NCI-H748 treated with DMSO at 0.1 percent for 48 hours (cell line): ENCODE measurements at places on chromosomes 7 and 10.
A peak's percentile ranks its signal among the peaks of the same experiment; 100 is the strongest.

DNA sequence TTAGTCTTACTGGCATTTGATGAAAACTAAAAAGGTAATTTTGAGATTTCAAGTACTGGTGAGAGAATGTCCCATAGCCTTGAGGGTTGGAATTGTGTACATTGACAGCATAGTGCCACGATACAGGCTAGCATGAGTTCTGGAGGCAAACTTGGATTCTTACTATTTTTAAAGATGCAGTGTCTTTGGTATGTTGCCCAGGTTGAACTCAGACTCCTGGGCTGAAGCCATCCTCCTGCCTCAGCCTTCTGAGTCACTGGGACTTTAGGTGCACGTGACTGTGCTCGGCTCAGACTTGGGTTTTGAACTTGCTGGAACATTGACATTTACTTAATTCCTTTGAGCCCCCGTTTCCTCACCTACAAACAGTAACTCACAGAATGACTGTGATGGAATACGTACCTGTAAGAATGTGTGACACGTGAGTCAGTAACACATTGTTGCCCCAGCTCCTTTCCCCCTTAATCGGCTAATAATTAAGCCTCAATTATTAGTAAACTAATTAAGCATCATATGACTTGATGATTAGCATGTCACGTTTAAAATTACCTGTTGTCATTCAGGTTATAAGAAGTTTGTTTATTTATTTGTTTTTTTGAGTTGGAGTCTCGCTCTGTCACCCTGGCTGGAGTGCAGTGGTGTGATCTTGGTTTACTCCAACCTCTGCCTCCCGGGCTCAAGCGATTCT lies 10.6 kb downstream of the DNAJB6 start:
- DNase-seq = no peak

DNA sequence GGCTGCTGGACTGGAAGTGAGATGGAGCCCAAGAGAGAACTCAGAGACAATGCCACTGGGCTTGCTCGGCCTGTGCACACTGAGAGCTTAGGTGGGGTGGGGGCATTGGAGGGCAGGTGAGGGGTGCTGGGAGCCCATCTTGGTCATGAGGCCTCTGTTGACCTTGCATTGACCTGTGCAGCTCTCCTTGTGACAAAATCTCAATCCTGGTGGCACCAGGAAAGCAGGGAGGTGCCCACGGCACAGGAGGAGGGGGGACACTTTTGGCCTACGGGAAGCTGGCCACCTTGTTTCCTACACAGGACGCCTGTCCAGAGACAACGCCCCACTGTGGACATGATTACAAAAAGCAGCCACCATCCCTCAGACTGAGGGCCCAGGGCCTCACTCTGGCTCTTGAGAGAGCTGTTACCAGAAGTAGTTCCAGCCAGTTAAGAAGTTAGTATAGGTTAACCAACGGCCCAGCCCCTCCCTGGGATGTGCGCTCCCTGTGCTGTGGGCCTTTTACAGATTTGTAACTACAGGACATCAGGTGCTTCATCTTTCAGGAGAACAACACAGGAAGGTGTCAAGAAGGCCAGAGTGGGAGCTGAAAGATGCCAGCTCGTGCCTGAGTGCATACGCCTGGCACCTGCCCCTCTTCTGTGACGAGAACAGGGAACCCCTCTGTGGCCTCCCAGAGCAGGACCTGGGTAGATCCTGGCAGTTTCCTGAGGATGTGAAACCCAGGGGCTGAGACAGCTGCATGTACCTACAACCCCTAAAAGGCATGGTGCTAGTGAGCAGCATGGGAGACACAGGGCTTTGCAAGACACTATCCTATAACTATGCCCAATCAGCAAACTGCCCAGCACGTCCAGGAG lies 10.3 kb downstream of the PKD1L1 start:
- no peak for DNase-seq

DNA sequence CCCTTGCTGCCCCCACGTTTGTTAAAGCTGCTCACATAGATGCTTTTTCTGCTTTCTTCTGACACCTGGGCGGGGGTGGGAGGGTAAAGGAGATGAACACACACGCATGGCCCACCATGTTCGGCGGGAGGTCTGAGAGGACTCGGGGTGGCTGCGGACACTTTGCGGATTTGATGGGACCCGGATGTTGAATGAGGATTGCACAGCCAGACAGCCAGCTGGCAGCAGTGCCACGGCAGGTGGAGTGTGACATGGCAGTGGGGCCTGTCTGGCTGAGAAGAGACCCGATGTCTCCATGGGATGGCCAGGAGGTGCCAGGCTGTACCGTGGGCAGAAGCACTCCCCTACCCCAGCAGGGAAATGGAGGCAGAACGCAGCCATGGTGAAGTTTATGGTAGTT lies 31.2 kb downstream of the PPP2R2D start:
- no peak for DNase-seq

DNA sequence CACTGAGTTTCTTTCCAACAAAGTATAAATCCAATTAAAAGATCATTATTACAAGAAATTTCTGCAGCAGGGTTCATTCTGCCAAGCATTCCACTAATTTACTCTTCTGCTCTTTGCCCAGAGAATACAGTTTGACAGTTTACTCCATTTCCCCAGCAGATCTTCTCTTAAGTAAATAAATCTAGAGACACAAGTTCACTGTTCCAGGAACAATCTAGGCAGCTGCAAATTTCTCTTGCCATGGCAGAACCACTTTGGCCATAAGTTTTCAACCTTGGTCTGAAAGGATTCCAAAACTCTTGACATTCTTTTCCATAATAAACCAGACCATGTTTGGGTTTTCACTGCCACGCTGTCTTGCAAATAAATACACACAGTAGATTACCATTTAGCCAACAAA lies 11.5 kb downstream of the RGS10 start:
- no peak for DNase-seq

- DNase-seq = no peak
Observed at GRCh38 chr7:115779561-115779960, 251.0 kb downstream of the TFEC start.

- peak; percentile 72 for DNase-seq
Observed at GRCh38 chr7:78530351-78530750, 731.8 kb downstream of the PHTF2 start.

GRCh38 chr10:127345231-127345965 lies 149.0 kb upstream of the INSYN2A start:
- DNase-seq = peak; percentile 9
